Left colon (tissue), 2 donors: ENCODE measurements at places on chromosomes 4 and X. TPM values are rescaled to one million over a fixed set of nuclear protein-coding genes. Genes with fewer than 3 reads are reported as not detected.

The ARMCX2 gene
- total RNA-seq, result 5.9 TPM

The RS1 gene
- not detected for total RNA-seq

DNA sequence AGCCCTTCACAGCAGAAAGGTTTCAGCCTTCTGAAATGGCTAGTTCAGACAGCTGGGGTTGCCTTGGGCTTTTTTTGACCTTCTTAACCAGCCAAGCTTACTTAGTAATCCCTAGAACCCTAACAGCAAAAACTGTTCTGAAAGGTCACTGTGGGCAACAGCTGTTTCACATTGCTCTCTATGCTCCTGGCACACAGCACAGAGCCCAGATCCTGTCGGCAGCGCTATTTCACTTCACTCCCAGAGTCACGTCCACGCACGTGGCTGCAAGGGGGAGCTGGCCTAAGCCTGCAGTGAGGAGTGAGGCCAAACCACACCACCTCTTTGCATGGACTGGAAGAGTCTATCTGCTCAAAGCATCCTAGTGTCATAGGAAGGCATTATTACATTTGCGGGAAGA, 32.0 kb upstream of the STS start:
- no peak for DNase-seq

DNA sequence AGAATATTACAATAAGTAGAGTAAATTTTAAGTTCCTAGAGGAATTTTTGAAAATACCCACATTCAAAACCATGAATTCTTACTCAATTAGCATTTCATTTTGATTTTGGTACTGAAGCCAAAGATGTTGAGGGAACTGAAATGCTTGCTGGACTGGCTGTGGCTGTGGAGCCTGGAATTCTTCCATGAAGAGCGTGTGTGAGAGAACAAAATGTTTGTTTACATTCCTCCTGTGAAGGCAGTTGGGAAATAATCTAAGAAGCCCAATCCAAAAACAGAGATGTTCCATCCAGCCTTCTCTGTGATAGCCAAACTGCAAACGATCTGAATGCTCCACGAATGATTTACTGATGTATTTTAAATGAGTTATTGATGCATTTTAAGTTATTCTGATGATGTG, 3.8 kb upstream of the ADH1B start:
- peak; percentile 71 for DNase-seq

- no peak for DNase-seq
Measured at GRCh38 chr4:25896776-25897539, 17.1 kb upstream of the SMIM20 start.

GRCh38 chrX:53732797-53733196, 46.3 kb upstream of the HUWE1 start:
- DNase-seq, result no peak

DNA sequence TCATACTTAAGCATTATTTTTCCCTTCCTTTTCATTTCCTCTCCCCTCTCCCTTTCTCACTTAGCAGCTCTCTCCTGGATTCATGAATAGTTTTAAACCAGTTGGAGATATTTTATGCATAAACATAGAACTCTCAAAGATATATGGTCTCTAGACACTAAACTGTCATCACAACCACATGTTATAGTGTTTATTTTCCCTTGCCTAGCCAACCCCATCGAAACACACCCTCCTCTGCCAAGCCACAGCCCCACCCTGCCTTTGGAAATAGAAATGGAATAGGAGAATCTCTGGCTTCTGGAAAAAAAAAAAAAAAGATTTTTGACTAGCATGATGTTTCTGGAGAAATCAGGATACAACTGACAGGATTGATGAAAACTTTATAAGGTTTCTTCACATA, 64.8 kb upstream of the RBPJ start:
- DNase-seq, result no peak

GRCh38 chr4:37664696-37665095, 21.5 kb downstream of the RELL1 start:
- no peak for DNase-seq

DNA sequence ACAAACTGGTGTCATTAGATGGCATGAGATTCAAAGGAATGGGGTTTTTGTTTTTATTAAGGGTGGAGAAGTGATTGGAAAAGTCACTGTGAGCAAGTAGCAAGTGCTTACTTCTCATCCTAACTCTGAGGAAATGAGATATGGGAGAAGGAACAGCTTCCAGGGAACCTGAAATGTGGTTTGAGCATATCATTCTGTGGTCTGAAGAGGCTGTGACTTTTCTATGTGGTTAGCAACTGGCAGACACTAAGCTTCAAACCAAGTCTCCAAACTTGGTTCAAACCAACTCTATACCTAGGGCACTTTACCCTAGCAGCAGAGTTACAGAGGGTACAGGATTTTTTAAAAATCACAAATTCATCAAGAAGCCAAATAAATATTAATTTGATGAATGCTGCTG, 58.2 kb downstream of the DCLK2 start:
- DNase-seq, result no peak
